HTR-8/SVneo (cell line): ENCODE measurements at places on chromosomes 7 and 10.

DNA sequence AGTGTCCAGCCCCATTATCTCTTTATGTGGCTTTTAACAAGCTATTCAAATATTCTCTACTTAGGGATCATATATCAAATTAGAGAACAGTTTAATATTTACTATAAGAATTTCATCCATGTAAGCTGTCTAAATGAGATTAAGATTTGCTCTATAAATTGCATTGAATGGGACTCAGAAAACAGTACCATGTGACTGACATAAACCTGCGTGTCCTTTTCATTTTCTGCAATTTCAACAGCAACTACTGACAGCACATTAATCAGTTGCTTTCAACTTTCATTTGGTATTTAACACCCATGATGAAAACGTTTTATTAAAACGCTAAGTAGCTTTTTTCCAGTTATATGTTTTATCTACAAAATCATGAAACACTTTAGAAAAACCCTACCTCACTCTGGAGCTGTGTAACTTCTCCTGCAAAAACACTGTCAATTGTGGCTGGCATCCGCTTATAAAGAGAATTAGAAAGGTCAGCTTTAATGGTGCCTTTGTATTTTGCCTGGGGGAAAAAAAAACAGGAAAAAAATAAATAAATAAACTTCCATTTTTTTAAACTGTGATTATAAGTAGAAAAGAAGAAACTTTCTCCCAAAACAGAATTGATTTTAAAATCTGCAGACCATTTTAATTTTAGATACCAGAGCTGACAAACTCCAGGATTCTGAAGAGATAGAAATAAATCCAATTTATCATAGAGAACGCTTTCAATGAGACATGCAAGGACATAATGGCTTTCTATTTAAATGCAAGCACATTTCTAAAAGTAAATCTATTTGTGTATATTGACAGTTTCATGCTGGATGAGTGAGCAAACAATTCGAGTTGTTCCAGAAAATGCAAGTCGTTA, 9.2 kb downstream of the NEBL start:
- no peak for DNase-seq

DNA sequence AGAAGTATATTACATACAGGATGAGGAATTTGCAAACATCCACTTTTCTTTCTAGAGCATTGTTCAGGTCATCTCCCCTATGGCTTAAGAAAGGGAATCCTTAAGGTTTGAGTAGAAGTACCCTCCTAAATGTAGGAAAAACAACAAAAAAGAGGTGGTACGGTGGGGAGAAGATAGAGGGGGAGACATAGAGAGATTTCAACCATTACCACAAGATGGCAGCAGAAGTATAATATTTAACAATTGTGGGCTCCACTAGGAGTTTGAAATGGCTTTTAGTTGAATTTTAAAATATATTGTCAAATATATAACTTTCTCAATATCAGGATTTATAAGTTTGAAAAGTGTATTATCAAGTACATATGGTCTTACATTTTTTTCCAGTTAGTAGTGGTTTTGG, 72.7 kb upstream of the PRKG1 start:
- no peak for DNase-seq

GRCh38 chr7:18693406-18693805, 197.9 kb downstream of the HDAC9 start:
- DNase-seq: peak; percentile 32

DNA sequence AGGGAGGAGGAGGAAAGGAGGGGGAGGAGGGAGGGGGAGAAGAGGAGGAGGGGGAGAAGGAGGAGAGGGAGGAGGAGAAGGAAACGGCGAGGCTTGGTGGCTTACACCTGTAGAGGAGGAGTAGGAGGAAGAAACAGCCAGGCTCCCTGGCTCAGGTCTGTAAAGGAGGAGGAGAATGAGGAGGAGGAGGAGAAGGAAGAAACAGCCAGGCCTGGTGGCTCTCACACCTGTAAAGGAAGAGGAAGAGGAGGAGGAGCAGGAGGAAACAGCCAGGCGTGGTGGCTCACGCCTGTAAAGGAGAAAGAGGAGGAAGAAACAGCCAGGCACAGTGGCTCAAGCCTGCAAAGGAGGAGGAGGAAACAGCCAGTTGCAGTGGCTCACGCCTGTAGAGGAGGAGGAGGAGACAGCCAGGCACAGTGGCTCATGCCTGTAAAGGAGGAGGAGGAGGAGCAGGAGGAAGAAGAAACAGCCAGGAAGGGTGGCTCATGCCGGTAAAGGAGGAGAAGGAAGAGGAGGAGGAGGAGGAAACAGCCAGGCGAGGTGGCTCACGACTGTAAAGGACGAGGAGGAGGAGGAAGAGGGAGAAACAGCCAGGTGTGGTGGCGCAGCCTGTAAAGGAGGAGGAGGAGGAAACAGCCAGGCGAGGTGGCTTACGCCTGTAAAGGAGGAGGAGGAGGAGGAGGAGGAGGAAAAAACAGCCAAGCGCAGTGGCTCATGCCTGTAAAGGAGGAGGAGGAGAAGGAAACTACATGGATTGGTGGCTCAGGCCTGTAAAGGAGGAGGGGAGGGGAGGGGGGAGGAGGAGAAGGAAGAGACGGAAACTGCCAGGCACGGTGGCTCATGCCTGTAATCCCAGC, 14.9 kb upstream of the CRCP start:
- DNase-seq: no peak

DNA sequence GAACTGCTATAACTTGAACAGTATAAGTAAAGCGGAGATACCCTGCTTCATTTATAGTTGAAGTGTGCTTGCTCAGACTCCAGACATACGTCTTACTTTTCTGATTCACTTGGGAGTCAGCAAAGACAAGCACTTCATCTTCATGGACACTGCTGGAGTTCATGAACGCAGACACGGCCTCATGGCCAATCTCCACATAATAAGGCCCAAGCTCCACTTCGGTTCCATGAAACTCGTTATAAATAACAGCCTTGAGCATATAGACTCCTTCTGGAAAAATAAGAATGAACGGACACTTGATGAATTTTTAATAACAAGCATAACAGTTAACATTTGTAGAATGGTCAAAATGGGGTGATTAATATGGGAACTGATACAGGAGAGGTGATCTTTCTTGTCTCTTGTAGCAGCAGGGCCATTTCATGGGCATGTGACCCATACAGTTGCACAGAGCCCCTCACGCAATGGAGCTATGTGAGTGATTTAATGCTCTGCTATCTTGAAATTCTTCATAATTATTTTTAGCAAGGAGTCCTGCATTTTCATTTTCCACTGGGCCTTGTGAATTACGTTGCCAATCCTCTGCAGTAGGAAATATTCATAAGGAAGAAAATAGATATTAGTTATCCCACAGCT, 40.2 kb downstream of the PKD1L1 start:
- DNase-seq: no peak

DNA sequence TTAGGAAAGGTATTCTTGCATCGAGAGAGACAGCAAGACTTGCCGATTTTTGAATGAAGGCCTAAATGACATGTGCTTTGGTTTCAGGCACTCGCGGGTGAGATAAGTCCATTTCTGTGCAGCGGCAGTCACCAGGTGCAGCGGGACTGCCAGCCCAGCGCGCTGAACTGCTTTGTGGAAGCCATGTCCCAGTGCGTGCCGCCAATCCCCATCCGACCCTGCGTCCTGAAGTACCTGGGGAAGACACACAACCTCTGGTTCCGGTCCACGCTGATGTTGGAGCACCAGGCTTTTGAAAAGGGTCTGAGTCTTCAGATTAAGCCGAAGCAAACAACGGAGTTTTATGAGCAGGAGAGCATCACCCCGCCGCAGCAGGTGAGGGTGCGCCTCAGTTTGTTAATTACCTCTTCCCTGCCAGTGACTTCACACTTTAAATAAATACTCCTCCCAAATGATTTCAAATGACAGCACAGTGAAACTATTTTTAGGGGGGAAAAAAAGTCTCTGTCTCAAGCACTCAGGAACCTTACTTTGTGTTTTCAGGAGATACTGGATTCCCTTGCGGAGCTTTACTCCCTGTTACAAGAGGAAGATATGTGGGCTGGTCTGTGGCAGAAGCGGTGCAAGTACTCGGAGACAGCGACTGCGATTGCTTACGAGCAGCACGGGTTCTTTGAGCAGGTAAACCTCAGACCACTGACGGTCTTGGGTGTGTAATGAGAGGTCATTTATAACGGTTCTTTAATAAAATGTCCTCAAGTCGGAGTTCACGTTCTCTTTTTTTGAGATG, 98.3 kb downstream of the TRRAP start:
- DNase-seq: no peak

- no peak for DNase-seq
Observed at GRCh38 chr7:71753956-71754664, 622.2 kb downstream of the GALNT17 start.

DNA sequence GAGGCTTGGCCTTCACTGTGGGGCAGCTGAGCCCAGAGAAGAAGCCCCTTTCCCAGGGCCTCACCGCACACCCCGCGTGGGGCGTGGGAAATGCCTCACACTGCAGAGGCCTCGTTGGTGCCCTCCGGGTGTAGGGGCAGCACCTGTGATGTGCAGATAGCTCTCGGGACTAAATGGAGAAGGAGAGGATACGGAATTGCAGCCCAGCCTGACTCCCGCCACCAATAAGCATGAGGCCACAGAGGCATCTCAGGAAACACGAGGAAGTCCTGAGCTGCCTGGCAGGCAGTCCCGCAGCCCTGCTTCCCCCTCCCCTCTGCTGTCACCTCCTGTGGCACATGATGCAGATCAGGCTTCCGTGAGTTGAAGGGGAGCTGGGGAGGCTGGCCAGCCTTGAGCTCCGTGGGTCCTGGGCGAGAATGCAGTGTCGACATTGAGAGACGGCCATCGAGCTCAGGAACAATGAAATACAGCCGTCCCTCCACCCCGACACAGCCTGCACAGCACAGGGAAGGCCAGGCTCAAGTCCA, 59.6 kb upstream of the PPP2R2D start:
- DNase-seq: no peak

GRCh38 chr7:66504131-66504530, 124.5 kb upstream of the KCTD7 start:
- DNase-seq: no peak

- peak; percentile 41 for DNase-seq
Observed at GRCh38 chr7:55019191-55019690, 424 bp downstream of the EGFR start.
